Adrenal gland (tissue), 19 donors: ENCODE measurements at places on chromosomes 3 and 15.
A peak's percentile ranks its signal among the peaks of the same experiment; 100 is the strongest.

GRCh38 chr15:70936326-70936725 lies 43.7 kb downstream of the LRRC49 start:
- DNase-seq: no peak

DNA sequence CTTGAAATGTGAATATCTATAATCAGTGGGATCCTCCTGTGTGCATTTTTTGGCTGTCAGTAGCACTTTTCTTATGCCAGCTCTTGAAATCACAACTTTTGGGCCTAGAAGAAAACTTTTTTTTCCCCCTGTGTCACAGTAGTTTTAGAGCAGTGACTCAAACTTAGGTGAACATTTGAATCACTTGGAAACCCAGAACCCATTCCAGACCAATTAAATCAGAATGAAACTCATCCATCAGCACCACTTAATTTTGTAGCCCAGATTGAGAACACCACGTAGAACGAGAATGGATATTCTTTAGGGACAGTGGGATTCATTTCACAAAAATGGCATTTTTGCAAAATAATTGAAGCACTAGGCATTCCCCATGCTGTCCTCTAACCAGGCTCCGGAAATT lies 224.8 kb upstream of the NANOGP8 start:
- DNase-seq: no peak

- DNase-seq: no peak
These were observed 747.7 kb upstream of the CBLB start for GRCh38 chr3:106616556-106616955.

- no peak for DNase-seq
These were observed 48.0 kb downstream of the TYRO3 start for GRCh38 chr15:41606997-41607396.

DNA sequence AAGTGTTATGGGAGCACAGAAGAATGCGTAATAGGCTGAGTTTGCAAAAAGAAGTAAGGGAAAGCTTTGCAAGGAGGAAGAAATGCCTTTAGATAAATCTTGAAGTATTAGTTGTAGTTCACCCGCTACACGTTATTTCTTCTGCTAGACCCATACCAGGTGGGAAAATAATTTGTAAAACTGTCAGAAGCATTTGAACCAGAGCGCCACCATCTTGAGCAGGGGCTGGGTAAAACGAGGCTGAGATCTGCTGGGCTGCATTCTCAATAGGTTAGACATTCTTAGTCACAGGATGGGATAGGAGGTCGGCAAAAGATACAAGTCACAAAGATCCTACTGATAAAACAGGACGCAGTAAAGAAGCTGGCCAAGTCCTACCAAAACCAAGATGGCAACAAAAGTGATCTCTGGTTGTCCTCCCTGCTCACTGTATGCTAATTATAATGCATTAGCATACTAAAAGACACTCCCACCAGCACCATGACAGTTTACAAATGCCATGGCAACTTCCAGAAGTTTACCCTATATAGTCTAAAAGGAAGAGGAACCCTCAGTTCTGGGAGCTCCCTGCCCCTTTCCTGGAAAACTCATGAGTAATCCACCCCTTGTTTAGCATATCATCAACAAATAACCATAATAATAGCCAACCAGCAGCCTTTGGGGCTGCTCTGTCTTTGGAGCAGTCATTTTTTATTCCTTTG lies 50.0 kb upstream of the ZNF280D start:
- no peak for DNase-seq

- no peak for DNase-seq
These were observed 19.9 kb upstream of the SLC12A8 start for GRCh38 chr3:125232401-125232800.

GRCh38 chr3:176992565-176992964 lies 204.7 kb downstream of the TBL1XR1 start:
- DNase-seq: no peak

GRCh38 chr3:48929358-48930035 lies 10.9 kb downstream of the ARIH2 start:
- DNase-seq: no peak

DNA sequence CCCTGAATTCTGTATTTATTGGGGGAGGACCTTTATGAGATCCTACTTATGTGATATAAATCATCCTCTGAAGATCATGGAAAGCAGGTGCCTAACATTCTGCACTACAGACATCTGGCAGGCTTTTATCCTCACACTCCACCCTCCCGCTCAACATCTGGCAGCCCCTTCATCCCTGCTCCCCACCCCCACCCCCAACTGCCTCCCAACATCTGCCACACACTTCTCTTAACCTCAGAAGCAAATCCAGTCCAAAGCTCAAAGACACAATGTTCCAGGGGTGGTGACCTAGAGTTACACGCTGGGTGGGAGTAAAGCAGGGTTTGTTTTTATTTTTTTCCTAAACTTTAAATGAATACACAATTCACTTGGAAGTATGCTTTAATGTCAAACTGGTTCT lies 184.5 kb upstream of the ATP11B start:
- no peak for DNase-seq

DNA sequence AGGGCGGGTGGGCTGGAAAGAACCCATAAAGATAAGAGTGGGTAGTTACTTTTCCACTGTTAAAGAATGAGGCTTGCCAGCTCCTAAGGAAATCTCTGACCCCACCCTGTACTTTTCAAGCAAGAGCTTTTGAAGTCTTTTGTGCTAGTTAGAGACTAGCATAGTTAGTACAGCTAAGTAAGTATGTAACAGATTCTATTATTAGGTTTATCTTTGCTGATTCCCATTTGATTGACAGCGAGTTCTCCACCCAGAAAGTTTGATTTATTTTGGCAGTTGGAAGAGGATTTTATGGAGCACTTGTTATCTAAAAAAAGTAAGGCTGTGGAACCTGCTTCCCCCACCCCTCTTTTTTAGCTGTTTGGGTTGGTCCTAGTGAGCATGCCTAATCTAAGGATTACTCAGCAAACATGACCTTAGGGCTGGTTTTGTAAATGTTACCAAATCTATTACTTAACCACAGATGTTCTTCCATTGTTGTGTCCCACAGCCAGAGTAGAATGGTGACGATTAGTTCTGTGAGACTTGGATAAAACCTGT lies 57.6 kb downstream of the FNDC3B start:
- DNase-seq: no peak

DNA sequence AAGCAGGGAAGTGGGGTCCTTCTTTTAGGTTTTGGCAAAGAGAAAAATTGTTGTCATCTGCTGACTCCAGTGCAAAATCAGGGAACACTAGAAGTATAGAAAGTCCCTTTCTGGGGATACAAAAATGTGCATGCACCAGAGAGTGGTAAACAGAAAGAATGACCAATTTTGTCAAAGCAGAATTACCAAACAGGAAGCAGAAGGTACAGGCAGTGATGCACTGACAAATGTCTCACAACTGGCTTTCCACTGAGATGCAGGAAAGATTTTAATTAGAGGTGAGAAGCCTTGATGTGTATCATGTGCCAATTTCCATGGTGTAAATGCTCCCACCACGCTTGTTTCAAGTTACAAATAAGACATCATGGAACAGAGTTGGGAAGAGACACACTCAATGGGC lies 66.0 kb downstream of the TRIM69 start:
- DNase-seq: no peak

- DNase-seq: peak; percentile 53
These were observed 42.0 kb downstream of the PML start for GRCh38 chr15:74036271-74037170.

DNA sequence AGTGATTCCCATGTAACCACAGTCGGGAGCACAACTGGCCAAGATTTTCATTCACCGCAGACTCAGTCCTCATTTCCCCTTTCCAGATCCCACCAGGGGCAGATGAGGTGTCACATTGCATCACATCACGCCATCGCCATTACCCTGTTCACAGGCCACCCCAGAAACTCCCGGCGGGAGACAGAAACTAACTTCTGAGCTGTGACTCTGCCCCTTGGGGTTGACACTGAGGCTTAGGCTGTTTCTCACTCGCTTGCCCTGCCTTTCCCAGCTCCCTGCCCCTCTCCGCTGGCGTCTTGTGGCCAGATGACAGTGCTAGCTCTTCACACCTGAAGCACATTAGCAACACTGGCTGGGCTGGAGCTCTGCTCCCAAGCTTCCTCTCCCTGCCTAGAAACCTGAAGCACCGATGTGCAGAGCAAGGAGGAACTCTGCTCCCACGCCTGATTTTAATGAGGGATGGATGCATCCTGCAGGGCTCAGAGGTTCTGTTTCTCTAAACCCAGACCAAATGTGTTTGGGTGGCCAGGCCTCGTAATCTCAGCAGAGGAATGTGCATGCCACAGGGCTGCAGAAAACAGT lies 88.8 kb upstream of the CTDSPL start:
- DNase-seq: no peak

DNA sequence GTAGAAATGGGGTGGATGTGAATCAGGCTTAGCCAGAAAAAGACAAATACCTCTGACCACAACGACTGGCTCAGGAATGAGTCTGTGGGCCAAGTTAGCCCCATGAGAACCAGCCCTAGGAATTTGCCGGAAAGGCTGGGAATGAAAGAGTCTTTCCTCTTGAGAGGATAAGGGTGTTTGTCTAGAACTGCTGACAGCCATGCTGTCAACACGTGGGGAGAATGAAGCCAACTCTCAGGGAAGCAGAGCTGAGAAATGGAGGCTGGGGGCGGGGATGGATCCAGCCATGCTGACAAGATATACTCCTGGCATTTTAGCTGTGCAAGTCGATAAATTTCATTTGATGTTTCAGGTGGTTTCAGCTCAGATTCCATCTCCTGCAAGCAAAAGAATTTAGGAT lies 10.6 kb upstream of the SLC6A1 start:
- DNase-seq: no peak

DNA sequence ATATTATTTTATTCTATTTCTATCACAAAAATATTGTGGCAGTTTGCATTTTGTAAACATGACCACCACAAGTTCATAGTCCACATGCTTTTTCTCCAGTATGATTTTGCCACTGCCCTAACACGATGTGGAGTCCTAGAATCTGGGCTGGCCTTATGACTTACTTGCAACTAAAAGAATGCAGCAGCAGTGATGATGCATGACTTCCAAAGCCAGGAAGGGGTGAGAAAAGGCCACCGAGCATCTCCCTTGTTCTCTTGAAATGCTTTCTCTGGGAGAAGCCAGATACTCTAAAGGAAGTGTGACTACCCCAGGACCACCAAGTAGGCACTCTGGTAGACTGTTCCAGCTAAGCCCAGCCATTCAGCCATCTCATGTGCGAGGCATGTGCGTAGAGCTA lies 191.6 kb upstream of the MRPL3 start:
- no peak for DNase-seq

DNA sequence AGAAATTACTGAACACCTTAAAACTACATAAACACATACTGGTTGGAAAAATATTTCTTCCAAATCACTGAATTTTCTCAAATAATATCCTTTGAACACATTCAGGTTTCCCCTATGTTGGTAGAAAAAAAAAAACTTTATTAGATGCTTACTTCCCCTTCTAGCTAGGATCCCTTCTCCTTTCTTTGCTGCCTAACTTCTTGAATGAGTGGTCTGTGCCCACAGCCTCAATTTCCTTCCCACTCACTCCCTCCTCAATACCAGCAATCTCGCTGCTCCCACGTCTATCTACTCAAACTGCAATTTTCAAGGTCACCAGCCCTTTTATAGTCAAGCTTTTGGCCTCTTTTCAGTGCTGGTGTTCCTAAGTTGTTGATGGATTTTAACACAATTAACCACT lies 8.3 kb downstream of the CD200R1 start:
- DNase-seq: no peak

DNA sequence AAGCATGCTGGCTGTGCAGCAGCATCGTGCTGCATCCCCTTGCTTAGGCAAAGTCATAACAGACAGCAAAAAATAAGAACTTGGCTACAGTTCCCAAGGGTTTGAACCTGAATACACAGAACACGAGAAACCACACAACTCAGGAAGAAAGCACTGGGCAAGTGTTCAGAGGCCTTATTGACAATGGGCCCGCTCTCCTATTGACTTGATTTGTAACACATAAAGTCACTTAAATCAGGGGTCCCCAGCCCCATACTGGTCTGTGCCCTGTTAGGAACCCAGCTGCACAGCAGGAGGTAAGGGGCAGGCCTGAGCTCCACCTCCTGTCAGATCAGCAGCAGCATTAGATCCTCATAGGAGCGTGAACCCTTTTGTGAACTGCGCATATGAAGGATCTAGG lies 145.1 kb downstream of the LSAMP start:
- no peak for DNase-seq

DNA sequence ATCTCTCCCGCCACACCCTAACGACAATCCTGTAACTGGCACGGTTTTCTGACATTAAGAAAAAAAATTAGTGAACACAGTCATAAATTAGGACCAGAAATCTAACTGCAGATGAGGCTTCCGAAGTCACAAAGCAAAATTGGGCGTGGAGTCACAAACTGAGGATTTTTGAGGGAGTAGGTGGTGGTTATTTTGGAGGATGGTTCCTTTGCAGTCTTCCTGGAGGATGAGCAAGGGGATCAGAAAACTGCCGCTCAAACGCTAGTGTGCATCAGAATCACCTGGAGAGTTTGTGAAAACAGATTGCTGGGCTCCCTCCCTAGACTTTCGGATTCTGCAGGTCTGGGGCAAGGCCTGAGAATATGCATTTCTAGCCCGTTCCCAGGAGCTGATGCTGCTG lies 334.8 kb downstream of the RORA start:
- DNase-seq: no peak

- DNase-seq: no peak
These were observed 25.2 kb downstream of the LRRK1 start for GRCh38 chr15:100944244-100944895.

DNA sequence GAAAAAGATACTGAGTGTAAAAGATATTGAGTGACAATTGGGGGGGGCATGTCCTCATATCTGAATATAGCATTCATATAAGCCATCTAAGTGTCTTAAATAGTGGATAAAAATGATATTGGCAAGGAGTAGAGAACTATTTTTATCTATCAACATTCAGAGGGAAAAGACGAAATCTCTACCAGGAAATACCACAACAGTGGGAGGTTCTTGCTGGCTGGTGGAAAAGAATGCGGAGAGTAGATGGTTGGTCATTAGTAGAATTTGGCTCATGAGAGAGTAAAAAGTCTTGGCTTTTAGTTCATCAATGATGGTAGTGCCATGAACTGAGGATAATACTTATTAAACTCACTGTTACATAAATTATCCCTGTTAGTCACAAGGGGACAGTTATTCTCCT lies 4.8 kb upstream of the TCF12 start:
- no peak for DNase-seq

DNA sequence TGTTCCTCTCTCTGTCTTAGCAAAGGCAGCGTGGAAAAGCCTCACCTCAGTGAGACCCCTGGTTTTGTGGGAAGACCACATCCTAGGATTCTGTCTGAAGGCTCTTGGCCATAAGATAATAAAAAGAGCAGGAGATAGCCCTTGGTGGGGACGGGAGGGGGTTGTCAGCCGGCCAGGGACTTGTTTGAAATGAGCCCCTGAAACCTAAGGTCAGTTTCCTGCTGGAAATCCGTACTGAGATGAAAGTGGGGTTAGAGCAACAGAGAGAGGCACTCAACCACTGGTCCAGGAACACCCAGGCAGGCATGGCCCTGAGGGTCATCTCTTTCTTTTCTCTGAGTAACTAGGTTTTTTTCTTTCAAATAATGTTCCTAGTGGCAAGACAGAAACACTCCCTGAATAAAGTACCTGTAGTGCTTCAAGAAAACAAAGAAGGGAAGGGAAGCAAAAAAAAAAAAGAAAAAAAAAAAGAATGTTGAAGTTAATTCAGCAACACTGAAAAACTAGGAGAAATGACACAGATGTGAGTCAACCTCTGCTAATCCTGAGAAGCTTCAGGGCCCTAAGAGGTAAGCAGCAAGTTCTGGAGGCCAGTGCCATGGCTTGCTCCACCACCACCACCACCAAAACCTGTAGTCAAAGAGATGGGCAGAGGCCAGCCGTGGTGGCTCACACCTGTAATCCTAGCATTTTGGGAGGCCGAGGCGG lies 3.2 kb downstream of the ITGB5 start:
- DNase-seq: no peak

GRCh38 chr3:37582086-37582485 lies 279.6 kb upstream of the CTDSPL start:
- DNase-seq: no peak

GRCh38 chr3:44048196-44048924 lies 193.3 kb upstream of the TOPAZ1 start:
- no peak for DNase-seq
